ENCODE measurements at places on chromosomes 2 and 18.
A peak's percentile ranks its signal among the peaks of the same experiment; 100 is the strongest.

DNA sequence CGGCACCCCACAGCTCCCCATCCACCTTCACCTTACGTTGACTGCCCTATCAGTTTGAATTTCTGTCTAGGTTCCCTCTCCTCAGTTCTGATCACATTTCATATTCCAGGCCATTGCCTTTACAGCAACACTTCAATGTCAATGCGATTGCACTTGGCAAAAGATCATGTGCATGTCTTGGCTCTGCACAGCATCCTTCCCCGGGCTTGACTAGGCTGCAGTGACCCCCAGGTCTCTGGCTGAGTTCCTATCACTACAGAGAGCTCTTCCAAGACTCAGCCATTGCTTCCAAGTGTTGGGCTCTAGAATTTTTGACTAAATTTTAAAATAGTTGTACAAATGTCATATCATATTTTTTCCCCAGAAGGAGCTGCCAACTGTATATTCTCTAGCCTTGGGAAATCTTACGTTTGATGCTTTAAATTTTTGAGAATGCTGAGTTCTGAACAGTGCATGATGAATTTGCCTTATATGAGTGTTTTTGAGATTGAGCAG, 103.8 kb upstream of the NEDD4L start:
- DNase-seq: no peak

GRCh38 chr18:35026407-35027061, 14.7 kb upstream of the MAPRE2 start:
- DNase-seq: no peak

DNA sequence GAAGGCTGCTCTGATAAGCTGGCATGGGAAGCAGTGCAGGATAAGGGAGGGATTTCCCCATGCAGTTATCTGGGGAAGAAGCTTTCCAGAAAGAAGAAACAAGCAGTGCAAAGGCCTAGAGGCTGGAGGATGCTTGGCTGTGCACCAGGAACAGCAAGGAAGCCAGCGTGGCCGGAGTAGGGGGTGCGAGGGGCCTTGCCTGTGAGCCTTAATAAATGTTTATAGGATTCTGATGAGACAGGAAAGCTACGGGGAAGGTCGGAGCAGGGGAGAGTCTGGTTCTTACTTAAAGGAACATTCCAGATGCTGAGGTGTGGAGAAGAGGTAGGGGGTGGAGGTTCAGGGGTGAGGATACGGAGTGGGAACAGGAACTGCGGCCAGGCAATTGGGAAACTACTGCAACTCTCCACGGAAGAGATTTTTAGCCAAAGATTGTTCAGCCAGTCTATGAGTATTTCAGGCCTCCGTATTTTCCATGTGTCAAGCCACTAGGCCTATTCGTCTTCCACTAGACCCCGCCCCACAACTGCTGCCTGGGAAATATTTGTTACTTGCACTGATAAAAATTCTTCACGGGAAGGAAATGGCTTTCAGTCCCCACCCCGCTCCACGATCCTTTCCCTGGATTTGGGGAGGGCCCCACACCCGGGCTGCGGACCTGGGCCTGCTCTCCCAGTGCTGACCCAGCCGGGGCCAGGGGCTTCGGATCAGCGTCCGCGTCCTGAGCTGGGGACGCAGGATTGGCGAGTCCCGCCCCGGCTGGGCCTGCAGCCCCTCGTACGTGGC, 516 bp downstream of the EIF2AK2 start:
- DNase-seq: no peak

DNA sequence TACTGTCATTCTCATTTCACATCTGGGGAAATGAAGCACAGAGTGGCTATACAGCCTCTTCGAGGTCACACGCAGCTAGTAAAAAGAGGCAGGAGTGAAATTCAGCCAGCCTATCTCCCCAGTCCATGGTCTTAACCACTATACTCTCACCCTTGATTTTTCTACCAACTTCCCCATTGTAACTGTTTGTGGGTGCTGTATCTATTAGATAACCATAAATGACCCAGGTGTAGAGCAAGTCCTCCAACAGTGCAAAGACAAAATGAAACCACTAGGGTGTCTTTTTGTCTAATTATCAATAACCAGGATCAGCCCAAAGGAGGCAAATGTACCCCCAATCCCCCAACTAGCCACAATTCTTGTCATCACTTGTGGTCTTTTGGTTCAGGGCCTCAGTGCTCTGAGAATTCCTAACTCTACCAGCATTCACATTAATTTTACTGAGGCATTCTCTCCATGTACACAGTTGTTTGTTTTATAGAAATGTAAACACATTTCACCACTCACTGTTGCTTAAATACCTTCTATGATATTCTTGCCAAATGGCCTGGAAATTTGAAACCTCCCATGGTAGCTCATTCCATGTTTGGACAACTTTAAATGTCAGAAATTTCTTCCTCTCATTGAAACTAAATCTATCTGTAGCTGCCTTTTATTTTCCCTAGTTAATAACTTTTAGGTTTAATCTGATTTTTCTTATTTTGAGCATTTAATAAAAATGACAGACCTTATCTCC, 58.7 kb downstream of the SLC40A1 start:
- no peak for DNase-seq

DNA sequence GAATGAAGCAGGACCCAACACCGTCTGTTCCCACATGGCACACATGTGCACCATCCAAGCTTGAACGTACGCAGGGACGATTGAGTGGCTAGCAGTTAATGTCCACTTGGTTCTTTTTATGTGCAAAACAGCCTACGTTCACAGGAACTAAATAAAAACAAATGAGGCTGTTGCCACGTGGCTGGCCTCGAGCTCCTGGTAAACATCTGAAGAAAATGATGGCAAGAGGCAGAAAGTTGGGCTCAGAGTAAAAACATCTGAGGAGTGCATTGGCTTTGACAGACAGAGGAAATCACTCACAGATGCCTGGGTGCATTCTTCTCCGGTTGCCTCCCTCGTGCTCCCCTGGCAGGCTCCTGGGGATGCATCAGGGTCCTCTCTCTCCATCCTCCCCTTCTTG, 177.9 kb downstream of the NRP2 start:
- no peak for DNase-seq

DNA sequence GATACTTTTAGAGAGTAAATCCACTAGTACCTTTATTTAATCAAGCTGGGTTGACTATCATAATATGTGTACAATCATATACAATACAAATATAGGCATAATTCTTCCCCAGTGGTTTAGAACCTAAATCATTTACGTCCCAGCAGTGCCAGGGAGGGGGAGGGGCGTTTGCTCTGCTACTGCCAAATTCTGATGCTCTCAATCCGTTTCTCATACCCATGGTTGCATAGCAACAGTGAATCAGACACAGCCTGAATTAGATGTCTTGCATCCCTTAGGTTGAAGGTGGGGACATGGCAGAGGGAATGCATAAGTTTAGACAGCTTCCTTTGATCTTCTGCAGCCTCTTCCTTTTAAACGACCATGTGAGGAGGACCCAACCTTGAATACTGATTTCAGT, 135.4 kb downstream of the ABCA12 start:
- DNase-seq: no peak

DNA sequence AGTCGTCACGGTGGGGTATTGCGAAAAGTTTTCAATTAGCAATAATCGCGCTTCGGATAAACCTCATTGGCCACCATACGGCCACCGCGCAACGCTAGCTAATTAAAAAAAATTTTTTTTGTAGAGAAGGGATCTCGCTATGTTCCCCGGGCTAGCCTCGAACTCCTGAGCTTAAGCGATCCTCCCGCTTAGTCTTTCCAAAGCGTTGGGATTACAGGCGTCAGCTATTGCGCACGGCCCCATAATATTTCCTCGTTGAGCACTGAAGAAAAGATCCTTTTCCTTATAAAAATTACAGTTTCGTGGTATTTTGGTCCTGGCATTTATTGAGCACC, 759 bp upstream of the ACTR1B start:
- no peak for DNase-seq

DNA sequence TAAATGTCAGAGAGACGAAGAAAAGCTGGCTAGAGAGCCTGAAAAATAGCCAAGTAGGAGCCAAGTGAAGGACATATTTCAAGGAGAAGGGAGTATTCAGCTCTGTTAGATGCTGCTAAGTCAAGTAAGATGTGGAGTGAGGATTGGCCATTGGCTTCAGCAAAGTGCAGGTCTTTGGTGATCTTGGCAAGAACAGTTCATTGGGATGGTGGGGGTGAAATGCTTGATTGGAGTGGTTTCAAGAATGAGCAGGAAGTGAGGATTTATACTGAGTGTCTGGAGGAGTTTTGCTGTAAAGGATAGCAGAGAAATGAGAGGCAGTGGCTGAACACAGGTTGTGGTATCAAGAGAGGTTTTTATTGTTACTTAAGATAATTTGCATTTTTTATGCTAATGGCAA, 139.7 kb downstream of the PRPF40A start:
- no peak for DNase-seq

GRCh38 chr2:42547014-42547413, 21.4 kb upstream of the MTA3 start:
- DNase-seq: no peak

DNA sequence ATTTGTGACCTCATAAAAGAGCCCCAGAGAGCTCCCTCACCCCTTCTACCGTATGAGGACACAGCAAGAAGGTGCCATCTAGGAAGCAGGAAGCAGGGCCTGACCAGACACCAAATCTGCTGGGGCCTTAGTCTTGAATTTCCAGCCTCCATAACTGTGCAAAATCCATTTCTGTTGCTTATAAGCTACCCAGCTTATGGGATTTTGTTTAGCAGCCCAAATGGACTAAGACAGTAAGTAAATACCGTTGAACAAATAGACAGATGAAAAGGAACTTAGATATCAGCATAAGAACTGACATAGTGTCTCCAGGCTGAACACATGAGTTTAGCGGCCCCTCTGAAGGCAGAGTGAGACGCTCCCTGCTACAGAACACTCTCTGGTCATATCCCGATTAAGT, 130.9 kb downstream of the UXS1 start:
- no peak for DNase-seq

DNA sequence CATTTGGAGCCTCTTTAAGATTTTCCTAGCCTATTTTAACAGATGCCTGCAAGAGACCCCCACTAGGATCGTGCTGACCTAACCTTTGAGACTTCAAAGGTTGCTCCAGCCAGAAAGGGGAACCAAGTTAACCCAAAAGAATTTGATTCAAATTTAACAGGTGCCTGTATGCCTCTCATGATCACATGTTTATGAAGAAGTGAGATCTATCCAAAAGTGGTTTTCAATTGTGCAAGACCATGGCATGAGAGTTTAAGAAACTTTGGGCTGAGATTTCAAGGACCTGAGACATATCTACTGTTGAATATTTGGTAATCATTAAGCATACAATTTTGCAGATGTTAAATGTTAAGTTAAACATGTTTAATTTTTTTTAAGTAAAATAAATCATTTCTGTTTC, 1.3 kb upstream of the RSAD2 start:
- DNase-seq: no peak

GRCh38 chr2:12716032-12716281, 779 bp upstream of the TRIB2 start:
- DNase-seq: peak; percentile 80

DNA sequence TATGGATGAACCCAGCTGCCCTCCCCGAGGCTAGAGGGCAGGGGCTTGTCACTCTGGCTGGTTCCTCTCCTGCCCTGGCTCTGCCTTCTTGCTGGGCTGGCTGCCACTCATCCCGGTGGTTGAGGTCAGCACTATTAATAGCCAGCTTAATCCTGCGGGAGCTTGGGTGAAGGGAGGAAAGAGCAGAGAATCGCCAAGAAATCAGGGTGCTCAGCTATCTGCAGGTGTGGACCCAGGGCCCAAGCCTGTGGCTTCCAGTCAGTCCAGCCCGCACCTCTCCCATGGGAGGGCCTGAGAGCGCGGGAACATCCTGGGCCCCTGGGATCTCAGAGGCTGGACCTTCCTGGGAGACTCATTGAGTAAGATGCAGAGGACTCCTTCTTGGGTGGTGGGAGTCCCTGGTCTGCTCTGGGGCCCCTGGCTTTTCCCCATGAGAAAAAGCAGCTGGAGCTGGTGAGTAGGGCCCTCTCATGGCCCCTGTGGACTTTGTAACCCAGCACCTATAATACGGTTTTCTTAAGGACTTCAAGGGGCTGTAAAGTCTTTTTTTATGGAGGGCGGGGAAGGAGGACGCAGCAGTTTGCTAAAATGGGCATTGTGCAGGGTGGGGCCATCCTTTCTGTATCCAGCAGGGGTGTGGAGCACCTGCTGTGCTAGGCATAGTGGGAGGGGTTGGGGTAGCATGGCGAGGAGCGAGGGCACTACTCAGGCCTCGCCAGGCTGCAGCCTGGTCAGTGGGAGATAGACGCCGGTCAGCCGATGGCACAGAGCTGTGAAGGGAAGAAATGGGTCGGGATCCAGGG, 27.4 kb upstream of the CNNM3 start:
- DNase-seq: no peak

- no peak for DNase-seq
These were observed 246.8 kb downstream of the CDH20 start for GRCh38 chr18:61580046-61580445.

DNA sequence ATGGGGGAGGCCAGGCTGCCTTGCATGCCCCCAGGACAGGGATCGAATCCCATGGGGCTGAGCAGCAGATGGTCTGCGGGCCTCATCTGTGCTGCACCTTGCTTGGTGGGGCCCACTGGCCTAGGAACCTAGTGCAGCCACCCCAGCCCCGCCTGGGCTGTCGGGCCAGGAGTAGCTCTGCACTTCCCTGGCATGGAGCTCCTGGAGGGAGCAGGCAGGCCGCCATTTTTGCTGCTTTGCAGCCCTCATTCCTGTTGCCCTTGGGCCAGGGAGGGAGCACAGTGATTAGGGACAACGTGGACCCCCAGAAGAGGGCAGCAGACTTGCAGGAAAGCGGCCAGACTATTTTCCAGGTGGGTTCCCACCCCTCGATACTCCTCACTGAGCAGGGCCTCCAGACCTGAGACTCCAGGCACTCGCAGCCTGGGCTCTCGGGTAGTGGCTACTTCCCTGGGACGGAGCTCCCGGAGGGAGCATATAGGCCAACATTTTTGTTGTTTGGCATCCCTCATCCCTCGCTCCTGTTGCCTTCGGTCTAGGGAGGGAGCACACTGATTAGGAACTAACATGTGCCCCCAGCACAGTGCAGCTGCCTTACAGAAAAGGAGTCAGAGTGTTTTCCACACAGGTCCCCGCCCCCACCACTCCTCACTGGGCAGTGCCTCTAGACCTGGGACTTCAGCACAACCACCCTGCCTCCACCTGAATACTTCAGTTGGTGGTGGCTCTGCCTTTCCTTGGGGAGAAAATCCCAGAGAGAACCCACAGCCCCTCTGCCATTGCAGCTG, 99.5 kb downstream of the MAIP1 start:
- DNase-seq: no peak

GRCh38 chr2:220144411-220144810, 517.0 kb downstream of the SLC4A3 start:
- no peak for DNase-seq

DNA sequence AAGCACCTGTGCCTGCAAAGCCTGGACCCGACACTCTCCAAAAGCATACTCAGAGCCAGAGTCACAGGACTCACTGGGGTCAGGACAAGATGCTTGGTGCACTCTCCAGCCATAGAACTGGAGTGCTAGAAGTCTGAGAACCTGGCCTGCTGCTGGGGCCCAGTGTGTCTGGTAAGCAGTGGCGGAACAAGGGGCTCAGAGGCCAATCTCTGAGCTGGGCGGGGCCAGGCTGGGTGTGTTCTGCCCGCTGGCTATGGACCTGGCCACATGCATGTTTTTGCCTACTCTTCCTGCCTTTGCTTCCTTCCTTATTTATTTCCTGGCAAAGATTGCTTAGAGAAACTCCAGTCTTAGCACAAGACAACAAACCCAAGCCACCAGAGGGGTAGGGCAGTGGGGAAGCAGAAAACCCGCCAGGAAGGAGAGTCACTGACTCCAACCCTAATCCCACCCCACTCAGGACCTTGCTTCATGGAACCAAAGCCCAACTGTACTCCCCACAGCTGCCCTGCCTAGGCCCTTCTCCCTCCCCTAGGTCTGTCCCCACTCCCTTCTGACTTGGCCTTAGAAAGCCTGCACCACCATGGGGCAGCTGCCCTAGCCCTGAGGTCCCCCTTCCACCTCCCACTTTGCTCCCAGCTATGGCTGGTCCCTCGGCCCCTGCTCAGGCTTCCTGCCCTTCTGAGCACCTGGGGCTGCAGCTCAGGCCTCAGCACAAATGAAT, 315.5 kb downstream of the CELF4 start:
- no peak for DNase-seq

Data from T-helper 9 cell (primary cell).